Mesendoderm (in vitro differentiated cells): ENCODE measurements at places on chromosomes 3 and 15.
A peak's percentile ranks its signal among the peaks of the same experiment; 100 is the strongest.

DNA sequence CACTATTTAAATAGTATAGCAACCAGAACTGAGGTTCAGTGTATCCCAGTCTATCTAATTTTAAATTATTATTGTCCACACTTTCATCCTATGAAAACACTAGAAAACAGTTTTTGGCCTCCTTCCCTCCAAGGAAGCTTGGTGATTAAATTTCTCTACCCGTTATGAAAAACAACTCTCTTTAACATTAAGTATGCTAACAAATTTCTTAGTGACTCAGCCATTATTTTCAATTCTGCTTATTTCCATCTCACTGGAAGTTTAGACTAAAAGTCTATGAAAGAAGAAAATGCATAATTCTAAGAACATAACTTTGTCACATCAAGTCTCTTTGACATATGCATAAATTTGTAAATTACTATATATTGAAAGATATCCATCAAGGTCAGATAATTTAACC lies 185.2 kb downstream of the NSUN3 start:
- no peak for DNase-seq

DNA sequence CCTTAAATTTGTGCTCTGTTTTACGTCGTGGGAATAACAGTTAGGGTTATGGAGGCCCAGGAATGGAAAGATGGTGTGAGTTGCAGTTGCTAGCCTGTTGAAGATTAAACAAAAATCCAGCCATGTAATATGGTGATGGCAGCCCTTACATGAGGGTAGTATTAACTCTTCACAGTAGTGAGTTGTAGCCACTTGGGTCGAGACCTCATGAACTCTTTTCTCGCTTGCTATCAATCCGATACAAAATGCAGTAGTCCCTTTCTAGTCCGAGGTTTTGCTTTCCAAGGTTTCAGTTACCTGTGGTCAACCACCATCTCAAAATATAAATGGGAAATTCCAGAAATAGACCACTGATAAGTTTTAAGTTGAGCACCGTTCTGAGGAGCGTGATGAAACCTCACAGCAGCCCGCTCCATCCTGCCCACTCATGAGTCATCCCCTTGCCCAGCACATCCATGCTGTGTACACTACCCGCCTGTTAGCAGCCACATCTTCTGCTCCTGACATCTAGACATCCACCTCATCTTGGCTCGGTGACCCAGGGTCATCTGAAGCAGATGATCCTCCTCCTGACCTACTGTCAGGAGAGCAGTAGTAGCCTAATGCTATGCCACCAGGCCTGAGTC lies 177.9 kb downstream of the CDIN1 start:
- no peak for DNase-seq

DNA sequence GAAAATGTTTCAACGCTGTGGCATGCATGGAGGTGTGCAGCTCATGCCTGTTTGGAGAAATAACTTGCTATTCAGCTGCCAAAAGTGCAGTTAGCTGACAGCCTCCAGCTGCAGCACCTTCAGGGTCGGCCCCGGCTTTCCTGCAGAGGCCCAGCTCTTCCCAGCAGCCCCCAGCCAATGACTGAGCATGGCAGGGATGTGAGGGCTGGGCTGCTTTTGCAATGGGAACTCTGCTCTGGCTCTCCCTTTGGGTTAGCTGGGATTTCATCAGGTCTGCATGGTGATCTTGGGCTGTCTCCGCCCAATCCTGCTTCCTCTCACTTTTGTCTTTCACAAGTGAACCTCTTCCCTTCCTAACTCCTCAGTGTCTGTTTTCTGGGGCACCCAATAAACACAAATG lies 396.6 kb downstream of the EPHB1 start:
- peak; percentile 16 for DNase-seq

DNA sequence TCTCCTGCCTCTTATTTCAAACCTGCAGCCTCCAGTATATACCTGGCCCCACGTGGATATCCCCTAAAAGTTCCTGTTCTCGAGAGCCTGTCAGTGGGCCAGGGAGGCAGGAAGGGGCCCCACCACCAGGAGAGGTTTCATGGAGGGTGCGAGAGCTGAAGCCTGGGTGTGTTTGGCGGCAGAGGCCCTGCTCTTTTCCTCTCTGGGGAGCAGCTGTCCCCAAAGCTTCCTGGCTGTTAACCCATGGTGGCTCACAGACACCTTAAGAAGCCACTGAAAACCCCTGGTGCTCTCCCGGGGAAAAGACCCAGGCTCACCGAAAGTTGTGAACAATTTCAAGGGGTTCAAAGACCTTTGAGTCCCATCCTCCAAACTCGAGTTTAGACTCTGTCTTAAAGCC lies 1.1 kb downstream of the PRRT3 start:
- DNase-seq, result no peak

GRCh38 chr15:90074916-90075315 lies 27.4 kb downstream of the IDH2 start:
- peak; percentile 65 for DNase-seq

DNA sequence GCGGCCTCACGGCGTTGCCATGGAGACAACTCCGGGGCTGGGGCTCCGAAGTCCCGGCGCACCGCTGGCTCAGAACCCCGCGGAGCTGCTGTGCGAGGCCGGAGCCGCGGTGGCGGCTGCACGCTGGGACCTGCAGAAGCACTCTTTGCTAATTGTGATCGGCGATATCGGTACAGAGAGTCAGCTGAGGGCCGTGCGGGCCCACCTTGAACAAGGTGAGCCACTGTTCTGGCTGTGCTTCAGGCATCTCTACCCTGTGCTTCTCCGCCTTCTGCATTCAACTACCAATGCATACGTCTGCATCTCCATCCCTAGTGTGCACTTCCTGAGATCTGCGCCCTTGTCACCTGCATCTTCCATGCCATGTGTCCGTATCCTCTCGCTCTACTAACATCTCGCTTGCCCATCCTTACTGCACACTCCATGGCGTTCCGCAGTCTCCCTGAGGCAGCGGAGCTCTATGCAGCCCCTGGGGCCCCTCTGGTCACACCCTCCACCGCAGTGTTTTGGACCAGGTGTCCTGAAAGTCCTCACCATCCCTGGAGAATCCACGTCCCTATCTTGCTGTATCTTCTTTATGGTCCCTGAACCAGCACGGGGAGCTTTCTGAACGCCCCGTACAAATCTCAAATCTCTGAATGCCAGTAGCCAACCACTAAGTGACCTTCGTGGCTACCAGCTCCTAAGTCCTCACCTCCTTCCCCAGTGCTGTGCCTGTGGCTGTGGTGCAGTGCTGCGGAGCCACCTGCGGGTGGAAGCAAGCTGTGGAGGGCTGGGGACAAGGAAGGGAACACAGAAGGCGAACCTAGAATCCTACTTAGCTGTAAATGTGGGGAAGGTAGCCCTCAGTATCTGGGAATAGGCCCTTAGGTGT lies 6.2 kb upstream of the MAP1A start:
- peak; percentile 76 for DNase-seq

- peak; percentile 80 for DNase-seq
Measured at GRCh38 chr3:179768080-179768479, 115.2 kb downstream of the USP13 start.

- DNase-seq, result no peak
Measured at GRCh38 chr3:177211503-177212277, 14.4 kb upstream of the TBL1XR1 start.

GRCh38 chr3:196207833-196208607 lies 3.2 kb downstream of the ZDHHC19 start:
- peak; percentile 89 for DNase-seq

DNA sequence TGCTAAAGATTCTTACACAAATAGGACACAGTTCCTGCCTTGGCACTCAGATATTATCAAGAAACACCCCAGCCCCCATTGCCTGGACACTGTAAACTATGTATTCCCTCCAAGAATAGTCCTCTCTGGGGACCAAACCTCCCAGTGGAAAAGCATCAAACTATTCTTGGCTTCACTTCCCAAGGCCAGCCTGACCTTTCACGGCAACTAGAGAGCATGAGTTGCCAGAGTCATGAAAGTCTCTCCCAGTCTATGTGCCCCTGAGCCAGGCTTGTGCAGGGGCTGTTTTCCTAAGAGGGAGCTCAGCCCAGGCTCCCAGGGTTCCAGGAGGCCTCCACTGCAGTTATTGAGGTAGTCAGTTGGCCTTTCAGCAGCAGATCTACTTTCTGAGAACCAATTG lies 251.9 kb upstream of the TGFBR2 start:
- DNase-seq, result no peak
